Smooth muscle cell of the brain vasculature (primary cell): ENCODE measurements at places on chromosomes 12 and 14.

DNA sequence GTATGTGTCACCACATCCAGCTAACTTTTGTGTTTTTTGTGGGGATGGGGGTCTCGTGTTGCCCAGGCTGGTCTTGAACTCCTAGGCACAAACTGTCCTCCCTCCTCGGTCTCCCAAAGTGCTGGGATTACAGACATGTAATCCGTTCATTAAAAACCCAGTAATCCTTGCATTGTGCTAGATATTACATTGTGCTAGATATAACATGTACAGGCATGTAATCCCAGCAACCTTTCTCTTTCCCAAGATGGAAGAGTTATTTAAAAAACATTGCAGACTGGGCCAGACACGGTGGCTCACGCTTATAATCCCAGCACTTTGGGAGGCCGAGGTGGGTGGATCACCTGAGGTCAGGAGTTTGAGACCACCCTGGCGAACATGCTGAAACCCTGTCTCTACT, 19.7 kb downstream of the ELK3 start:
- no peak for DNase-seq

DNA sequence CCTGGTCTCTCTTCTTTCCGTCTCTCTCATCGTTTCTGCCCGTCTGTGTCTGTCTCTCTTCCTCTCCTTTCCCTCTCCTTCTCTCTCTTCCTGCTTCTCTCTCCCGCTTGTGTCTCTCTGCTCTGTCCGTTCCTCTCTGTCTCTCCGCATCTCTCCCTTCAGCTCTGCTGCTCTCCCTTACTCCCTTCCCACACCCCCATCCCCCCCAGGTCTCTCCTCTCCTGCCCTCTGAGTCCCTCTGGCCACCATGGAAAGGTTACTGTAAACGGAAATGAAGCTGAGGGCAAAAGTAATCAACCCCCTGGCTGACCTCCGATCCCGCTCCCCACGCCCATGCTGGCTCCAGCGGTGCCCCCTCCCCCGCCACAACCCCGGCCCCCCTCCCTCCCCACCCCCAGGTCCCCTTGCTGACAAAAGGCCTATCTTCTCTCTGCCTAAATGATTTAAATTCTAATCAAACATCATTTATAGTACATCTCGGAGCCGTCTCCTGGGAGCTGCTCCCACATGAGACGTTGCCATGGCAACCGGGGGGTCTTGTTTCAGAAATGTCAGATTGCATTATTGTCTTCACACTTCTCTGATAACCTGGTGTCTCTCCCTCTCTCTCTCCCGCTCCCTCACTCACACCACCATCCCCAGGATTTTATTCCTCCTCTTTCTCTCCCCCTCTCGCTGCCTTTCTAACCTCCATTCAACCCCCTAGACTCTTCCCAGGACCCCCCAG, 203.8 kb downstream of the RBM19 start:
- DNase-seq, result no peak

DNA sequence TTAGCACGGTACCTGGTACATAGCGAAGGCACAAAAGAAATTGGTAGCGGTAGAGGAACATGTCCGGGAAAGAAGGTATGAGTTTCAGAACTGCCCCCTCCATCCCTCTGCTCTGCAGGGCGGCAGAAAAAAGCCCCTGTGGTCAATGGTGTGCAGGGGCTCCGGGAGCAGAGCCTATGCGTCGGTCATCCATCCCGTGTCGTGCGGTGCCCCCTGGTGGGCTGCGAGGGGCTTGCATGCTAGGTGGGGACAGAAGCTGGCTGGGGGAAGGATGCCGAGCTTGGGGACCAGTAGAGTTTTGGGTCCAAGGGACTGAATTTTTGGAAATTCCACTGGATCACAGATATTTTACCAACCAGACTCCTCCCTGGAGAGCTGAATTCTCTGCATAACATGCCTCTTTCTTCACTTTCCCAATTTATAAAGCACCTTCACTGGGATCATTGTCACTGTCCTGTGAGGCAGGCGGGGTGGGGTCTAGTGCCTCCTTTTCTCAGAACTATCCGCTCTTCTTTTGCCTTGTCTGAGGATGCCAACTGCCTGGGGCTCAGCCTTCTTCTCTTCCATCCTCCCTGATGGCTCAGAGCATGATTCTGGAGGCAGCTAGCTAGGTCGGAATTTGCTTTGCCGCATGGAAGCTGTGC, 148.7 kb downstream of the SMOC1 start:
- DNase-seq, result peak; percentile 40

- peak; percentile 4 for DNase-seq
These were observed 565 bp downstream of the CEP83 start for GRCh38 chr12:94458877-94459727.

DNA sequence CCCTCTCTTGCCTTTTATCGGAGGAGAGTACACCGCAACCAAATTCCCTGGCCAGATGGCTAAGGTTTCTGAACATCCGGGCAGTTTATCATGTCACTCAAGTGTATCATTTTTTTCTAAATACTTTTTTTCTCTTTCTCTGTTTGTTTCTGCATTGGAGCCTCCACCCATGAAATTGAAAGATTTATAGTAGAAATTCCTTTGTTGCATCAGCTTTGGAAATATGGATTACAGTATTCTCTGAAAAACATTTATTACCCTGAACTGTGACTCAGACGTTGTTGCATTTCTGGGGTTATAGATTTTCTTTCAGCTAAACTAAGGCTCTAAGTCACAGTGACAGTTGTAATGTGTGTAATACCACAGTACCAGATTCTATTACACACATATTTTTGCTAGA, 187.0 kb downstream of the SPTSSA start:
- DNase-seq, result no peak

- no peak for DNase-seq
These were observed 259.9 kb upstream of the DDHD1 start for GRCh38 chr14:53412819-53413675.

DNA sequence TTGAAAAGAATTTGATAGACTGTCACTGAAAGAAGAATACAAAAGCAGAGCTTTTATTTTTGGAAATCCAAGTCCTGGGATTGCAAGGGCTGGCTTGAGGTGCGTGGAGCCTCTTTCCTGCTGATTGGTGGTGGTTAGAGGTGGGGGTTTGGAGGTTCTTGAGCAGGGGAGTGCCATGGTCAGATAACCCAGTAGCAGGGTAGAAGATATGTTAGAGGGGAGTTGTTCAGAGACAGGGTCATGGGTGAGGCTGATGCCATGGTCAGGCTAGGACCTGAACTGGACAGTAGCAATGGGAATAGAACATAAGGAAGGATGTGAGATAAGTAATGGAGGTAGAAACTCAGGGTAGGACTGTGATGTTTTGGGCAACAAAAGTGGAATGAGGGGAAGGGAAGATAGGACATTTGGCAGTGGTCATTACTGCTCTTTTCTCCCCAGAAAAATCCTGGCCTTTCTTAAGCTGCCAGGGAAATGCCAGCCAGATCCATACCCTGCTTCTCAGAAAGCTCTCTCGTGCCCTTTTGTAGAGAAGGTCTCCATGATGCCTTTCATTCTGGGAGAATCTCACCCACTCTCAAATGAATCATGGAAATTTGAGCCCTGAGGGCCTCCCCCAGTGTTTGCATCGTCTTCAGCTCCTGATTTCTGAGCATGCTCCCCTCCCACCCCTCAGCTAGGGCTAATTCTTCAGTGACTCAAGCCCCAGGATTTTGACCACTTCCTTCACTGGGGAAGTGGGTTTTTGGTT, 9.5 kb downstream of the EMP1 start:
- DNase-seq, result peak; percentile 83

GRCh38 chr14:71089971-71090370, 182.7 kb downstream of the PCNX1 start:
- DNase-seq, result no peak

DNA sequence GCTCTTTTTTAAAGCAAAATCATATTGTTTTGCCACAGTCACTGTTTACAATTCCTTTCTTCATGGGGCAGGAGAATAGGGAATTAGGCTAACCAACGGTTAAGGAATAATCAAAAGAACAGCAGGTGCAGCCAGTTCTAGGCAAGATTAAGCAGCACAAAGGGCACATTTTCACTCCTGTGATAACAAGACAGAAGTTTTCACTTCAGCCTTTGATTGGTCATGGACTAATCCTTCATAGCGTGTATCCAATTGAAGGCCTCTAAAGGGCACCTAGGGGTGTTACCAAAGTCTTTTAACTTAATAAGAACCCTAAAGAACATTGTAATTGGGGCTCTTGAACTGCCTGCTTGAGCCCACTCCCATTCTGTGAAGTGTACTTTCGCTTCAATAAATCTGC, 206.9 kb upstream of the AMIGO2 start:
- no peak for DNase-seq

- no peak for DNase-seq
These were observed 58.5 kb upstream of the PPP4R3A start for GRCh38 chr14:91568626-91569025.

GRCh38 chr12:83065562-83065961, 378.9 kb downstream of the TMTC2 start:
- no peak for DNase-seq

- DNase-seq, result no peak
These were observed 30.6 kb downstream of the FAM186A start for GRCh38 chr12:50365709-50366406.

DNA sequence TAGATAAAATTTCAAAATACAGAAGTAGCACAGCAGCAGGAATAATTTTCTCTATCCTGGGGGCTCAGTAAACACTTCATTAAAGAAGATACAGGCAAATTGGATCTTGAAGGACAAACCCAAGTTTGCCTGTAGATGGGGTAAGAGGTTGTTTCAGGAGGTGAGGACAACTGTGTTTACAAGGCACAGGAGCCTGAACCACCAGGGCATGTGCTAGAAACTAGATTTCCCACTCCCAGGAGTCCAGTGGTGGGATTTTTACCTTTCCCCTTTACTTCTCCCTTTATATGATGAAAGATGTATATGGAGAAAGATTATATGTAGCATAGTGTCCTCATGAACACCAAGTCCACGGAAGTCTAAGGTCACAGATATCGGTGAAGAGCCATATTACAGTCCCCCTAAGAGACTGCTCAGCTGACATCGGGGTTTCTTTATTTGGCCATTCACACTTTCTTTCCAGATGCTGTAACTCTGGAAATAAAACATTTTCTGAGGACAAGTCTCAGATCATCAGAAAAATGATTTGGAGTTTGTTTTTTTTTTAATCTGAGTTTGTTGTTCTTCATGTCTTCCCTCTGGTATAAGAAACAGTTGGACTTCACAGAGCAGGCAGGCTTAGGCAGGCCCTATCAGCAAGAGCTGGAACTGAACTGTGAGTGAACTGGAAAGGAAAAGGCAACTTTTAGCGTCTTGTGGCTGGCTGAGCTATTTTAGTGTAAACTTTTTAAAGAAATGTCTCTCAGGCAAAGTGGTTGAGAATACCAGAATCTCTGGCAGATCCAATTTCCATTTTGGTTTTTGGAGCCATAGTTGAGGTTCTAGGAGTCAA, 8.0 kb upstream of the EVL start:
- no peak for DNase-seq

- peak; percentile 67 for DNase-seq
These were observed 440.8 kb downstream of the EGLN3 start for GRCh38 chr14:33510063-33510481.

DNA sequence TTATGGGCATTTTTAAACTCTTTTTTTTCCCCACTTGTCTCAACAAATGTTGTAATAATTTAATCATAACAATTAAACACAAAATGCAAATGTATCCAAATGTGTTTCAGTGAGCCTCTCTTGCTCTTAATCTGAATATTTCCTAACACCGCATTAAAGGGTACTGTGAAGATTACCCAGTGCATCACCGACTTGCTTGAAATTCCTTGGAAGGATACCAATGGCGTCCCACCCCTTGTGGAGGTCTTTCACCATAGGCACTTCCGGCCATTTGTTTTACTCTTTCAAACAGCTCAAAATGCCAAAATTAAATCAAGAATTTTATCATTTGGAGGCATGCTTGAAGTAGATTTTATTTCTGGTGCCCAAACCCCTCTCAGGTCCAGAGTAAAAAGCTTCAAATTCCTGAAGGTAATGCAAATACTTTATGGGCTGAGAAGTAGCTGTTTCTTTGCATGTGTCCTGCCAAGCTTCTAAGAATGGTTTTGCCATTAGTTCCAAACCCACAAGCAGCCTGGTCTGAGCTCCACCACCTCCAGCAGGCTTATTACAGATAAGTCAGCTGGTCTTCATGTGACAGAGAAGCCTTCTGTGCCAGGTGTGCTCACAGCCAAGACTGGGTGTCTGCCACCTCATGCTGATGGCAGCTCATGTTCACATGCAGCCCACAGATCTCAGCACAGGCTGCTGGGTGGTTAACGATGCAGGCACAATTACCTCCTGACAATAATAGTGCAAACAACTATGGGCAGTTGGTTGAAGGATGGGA, 16.4 kb upstream of the NUDT4 start:
- DNase-seq, result no peak

- no peak for DNase-seq
These were observed at the start of gene ENDOU for GRCh38 chr12:47725091-47725772. Gene ENDOU (minus strand): TSS chr12:47725490. CDS start chr12:47725413, 77 bp downstream.
